ENCODE measurements at places on chromosomes 13 and 19.

GRCh38 chr13:108895220-108895704, 265.9 kb downstream of the MYO16 start:
- no peak for DNase-seq

DNA sequence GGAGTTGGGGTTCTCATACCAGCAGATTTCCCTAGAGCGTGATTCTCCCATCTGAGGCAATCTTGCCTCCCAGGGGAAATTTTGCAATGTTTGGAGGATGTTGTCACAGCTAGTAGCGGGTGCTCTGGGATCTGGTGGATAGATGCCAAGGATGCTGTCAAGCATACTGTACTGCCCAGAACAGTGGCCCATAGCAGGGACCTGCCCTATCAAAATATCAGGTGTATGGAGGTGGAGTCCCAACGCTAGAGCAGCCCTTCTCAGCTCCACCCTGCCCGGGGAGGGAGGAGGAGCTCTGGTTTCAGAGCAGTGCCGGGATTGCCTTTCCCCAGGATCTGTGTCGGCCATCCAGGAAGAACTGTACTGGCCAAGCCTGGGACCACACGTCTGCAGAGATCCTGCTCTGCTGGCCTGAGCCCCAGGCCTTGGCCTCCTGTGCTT, 10.9 kb upstream of the QTRT1 start:
- no peak for DNase-seq

DNA sequence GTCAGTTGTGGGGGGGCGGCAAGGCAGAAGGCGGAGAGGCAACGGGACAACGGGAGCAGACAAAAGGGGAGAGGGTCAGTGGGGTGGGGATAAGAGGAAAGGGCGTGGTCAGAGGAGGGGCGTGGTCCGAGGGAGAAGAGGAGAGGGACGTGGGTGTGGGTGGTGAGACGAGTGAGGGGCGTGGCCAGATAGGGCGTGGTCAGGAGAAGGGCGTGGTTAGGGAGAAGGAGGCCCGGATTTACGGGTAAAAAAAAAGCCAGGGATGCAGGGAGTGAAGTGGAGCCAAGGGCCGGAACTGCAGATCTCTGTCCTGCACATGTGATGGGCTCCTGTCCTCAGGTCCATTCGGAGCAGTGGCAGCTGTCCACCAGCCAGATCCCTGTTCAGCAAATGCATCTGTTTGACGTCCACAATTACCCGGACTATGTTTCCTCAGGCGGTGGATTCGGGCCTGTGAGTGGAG, 21.5 kb downstream of the CPT1C start:
- DNase-seq, result no peak

DNA sequence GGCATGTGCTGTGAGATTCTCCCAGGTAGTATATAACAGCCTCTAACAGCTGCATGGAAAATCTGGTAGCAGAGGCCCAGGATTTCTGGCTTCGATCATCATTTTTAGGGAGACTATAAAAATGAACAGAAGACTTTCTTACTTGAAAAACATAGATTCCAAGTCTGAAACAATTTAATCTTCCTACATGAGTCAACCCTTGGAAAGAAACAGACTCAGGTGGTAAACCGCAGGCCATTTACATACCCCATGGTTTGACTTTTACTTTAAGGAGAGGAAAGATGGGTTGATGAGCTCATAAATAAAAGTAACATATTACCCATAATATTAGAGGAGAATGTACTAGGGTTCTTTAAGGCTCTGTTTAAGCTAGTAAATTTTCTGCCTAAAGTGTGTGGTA, 121.6 kb downstream of the CYSLTR2 start:
- DNase-seq, result no peak

DNA sequence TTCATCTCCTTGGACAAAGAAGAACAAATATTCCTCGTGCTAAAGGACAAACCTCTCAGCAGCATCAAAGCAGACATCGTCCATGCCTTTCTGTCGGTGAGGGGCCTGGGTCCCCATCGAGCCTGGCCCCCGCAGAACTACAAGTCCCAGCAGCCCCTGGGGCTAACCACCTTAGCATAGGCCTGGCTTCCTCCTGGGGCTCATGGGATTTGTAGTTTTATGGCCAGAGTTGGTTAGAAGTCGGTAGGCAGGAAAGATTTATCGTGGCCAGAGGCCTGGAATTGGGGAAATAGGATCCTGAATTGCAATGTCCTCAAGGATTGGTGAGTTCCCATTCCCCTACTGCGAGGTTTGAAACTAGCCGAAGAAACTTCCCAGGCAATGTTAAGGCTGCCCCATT, 19.6 kb downstream of the TMEM150B start:
- peak; percentile 64 for DNase-seq

DNA sequence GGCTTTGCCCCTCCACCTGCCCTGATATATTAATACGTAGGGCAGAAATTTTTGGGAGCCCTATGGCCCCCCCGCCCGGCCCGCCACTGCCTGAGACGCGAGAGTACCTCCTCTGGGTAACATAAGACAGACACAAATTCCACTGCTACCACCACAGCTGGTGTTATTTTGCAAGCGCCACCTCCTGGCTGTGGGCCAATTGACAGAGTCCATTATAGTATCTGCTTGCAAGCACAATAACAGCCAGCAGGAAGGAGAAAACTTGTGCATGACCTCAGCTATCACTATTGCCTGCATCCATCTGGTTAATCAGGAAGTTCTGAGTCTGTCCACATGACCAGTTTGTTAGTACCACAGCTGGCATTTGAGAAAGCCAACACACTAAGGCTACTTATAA, 25.3 kb upstream of the OR10H2 start:
- no peak for DNase-seq

Data from activated T-cell treated with anti-CD3 and anti-CD28 coated beads, Interleukin-2, amount 50 U/mL, for 1 hour (primary cell).